ENCODE measurements at places on chromosomes 11 and 22.

DNA sequence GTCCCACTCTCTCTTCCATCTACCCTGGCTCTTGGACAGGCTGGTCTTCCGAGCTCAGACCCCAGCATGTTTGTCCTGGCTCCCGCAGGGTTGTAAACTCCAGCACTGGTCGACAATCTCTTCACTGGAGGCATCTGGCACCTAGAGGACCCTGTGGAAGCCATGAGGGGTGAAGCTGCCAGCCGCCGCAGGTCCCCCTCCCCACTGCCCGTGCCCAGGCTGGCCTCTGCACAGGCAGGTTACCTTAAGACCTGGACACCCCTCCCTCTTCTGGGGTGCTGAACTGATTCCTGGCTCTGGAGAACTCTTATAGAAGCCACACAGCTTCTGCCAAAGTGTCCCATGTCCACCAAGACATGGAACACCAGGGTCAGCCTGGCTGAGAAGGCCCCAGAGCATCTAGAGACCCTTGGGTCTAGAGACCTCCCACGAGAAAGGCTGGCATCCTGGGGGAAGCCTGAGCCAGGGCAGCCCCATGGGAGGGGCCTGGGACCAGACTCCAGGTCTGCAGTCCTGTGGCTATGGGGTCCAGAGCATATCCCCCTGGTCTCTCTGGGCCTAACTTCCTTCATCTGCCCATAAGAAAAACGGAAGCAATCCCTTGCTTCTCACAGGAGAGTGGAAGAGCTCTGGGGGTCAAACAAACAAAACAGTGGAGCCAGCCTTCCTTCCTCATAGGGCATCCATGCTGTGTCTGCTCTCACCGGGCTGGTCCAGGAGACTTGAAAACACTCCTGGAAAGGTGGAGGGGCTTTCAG is 30.6 kb downstream of the LMO1 start:
- DNase-seq: no peak

DNA sequence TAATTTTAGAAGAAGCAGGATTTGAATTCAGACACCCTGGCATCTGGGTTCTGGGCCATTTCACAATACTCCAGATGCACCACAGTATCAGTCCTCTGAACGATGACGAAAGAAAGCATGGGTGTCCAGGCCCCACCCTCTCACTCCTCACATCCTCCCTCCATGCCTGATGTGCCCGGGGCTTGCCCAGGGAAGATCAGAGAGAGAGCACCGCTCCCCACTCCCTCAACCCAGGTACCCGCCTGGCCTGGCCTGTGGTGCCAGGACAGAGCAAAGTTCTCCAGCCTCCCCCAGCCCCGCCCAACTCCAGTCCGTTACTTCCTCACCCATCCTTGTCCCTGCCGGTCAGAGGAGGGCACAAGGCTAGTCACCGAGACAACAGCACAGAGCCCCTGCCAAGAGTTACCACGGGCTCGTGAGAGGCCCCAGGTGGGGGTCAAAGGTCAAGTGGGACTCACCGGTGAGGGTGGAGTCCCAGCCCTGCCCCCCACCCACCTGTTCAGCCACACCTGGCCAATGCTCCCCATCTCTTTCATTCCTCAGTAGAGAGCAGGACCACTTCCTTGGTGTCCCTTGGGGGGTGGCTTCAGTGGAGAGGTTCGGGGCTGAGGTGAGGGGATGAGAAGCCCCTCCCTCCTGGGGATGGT is 8.1 kb downstream of the BCL9L start:
- DNase-seq: peak; percentile 65

- no peak for DNase-seq
These were observed 2.0 kb downstream of the CTNND1 start for GRCh38 chr11:57763568-57763967.

- no peak for DNase-seq
These were observed 7.8 kb upstream of the BMAL1 start for GRCh38 chr11:13269775-13270174.

DNA sequence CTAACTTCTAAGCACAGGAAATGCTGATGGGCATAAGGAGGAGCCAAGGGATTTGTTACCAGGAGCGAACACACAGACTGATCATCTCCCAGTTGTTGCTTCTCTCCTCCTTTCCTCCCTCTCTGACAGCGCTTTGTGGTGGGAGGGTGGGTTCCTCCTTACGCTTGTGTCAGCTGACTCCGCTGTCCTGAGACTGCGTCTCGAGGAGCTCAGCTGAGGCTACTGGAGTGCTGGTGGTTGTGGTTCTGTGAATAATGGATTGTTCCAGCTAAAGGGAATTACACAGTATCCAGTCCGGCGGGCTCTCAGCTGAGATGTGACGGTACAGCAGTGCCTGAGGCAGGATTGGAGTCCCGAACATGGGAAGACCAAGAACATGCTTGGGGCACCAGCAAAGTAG is 113.4 kb downstream of the CTNND1 start:
- no peak for DNase-seq

DNA sequence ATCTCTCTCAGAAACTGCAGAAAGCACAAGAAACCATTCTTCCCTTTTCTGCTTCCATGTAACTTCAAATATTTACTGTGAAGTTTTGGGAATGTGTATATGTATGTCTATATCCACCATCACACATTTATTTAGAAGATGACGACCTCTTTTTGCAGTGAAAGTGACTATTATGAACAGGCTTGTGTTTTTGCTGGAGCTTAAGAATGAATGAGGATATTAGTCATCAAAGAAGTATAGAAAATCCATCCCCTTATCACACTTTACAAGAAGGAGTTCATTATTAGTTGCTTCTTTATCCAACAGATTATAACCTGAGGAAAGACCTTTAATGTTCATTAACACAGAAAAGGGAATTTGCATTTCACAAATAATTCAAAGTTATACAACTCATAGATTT is 21.1 kb upstream of the SLC5A12 start:
- no peak for DNase-seq

- DNase-seq: no peak
These were observed 991 bp upstream of the SLCO2B1 start for GRCh38 chr11:75149766-75150465.

DNA sequence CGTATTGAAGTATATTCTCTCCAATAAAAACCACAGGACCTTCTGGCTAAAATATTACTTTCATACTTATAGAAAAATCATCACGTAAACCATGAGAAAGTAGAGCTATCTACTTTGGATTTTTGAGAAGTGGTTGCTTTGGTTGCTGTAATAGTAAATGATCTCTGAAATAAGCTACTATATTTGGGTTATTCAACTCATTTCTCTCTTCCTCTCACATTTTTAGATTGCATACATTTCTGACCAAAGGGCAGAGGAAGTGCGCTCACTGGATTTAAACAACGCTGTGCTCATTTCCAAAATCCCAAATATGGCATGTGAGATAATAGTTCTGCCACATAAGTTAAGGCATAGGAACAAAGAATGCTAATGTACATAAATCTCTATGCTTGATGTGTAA is 357.0 kb downstream of the LRRC4C start:
- no peak for DNase-seq

DNA sequence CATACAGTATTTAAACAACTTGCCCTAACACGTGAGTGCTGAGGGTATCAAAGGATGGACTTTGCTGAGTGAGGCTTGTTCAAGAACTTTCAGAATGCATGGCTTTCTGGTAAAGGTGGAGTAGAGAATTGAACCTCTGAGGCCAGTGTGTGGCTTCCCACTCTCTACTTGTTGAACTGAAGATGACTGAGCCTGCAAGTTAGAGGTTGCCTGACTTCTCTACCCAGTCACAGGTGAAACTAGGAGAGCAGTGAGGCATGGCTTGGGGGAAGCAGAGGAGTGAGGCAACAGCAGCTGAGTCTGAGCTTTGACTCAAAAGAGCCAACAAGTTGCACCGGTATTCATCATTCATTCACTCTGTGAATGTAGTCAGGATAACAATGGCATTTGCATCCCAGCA is 256.4 kb upstream of the SESN3 start:
- DNase-seq: no peak

DNA sequence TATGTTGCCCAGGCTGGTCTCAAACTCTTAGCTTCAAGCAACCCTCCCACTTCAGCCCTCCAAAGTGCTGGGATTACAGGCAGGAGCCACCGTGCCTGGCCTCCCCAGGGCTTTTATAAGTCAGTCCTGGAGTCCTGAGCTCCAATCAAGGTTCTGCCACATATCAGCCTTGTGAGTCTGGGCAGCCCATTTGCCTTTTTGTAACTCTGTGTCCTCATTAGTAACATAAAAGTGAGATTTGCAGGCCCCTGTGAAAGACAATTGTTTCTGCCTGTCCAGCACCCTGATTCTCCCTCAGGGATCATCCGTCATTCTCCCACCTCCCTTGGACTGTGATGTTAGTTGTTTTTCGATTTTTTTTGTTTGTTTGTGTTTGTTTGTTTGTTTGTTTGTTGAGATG is 89.8 kb downstream of the MN1 start:
- DNase-seq: no peak

GRCh38 chr11:65133724-65134123 is 595 bp downstream of the SYVN1 start:
- DNase-seq: no peak

- no peak for DNase-seq
These were observed 126.3 kb downstream of the CADM1 start for GRCh38 chr11:115377882-115378296.

- no peak for DNase-seq
These were observed 38.5 kb upstream of the RIC3 start for GRCh38 chr11:8207080-8208000.

GRCh38 chr11:133163463-133164419 is 368.6 kb downstream of the OPCML start:
- DNase-seq: peak; percentile 1

- no peak for DNase-seq
These were observed 76.4 kb downstream of the C2CD3 start for GRCh38 chr11:74094393-74094792.

DNA sequence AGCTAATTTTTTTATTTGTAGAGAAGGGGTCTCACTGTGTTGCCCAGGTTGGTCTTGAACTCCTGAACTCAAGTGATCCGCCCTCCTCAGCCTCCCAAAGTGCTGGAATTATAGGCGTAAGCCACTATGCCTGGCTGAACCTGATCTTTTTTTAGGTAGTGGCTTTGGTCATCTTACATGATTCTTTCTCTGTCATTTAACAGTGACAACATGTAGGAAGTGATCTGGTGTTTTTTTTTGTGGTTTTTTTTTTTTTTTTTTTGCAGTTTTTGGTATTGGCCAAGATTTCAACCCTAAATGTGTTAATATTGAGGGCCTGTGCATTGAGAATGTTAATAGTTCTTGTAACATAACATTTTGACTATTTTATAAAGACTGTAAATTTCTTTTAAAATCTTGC is 8.0 kb upstream of the FERMT3 start:
- no peak for DNase-seq

GRCh38 chr22:38788021-38788816 is 5.7 kb downstream of the DNAL4 start:
- DNase-seq: no peak

DNA sequence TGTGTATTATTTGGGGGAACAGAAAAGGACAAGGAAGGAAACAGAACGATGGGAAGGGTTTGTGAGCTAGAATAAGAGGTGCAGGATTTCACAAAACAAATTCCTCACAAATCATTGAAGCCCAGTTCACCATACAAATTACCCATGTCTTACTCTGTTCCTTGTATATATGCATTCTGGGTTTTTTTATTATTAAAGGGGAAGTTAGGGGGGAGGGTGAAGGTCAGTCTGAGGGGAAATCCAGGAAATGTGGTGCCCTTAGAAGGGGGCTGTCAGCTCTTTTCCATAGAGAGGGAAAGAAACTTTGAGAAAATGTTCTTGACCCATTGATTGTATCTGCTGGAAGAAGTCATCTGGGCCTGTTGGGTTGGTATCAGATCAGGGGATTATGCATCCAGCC is 90.8 kb downstream of the RNF169 start:
- DNase-seq: no peak

DNA sequence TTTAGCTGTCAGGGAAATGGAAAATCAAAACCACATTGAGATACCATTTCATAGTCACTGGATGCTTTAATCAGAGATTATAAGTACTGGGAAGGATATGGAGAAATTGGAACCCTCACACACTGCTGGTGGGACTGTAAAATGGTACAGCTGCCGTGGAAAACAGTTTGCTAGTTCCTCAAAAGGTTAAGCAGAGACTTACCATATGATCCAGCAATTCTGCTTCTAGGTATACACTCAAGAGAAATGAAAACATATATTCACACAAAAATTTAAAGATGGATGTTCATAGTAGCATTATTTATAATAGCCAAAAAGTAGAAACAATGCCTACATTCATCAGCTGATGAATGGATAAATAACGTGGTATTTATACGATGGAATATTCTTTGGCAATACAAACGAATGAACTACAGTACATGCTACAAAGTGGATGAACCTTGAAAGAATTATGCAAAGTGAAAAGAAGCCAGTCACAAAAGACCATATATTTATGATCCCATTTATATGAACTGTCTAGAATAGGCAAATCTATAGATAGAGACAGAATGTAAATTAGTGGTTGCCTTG is 23.0 kb downstream of the RNF121 start:
- no peak for DNase-seq

Measured in Calu3 (cell line).